Activated naive CD8-positive, alpha-beta T cell treated with anti-CD3 and anti-CD28 coated beads for 36 hours (primary cell): ENCODE measurements at places on chromosomes 7 and 10. TPM values are rescaled to one million over a fixed set of nuclear protein-coding genes. Genes with fewer than 3 reads are reported as not detected.

DNA sequence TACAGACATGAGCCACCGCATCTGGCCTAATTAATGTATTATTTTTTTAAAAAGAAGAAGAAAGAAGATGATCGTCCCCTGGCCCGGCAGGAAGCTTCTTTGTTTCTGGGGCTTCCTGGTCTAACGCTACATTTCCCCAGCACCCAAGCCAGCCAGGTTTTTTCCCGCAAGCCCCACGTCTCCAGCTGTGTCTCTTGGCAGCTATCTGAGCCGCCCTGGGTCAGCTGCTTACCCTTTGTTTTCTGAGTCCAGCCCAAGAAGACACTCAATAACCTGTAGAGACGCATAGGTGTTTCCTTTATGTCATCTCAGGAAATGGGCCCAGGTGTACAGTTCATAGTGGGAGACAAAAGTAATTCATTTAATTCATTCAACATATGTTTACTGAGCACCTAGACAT is 110.2 kb downstream of the MTPAP start:
- no peaks in the 10 kb centered on the region for H3K36me3 ChIP-seq
- H3K4me1 ChIP-seq, result no peaks in the 10 kb centered on the region
- no peak for DNase-seq

DNA sequence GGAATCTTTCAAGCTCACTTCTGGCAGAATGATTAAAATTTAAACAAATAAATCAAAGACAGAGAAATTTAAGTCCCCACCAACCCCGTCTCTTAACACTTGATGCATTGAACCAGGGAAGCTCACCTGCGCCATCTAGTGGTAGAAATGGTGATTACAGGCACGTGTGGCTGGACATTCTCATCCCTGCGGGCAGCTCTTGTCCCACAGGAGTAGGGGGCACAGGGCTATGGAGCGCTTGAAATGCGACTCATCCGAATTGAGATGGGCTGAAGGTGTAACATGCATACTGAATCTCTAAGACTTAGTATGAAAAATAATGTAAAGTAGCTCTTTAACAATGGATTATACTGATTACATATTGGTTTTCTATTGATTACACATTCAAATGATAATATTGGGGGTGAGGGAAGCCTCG is 24.8 kb upstream of the SLIT1 start:
- no peak overlapping the region for H3K27ac ChIP-seq
- H3K4me1 ChIP-seq, result no peaks in the 10 kb centered on the region
- H3K4me3 ChIP-seq, result no peak overlapping the region
- peaks cover 7% of the 10 kb centered on the region for H3K27me3 ChIP-seq

GRCh38 chr10:88978463-88978862 is 12.1 kb upstream of the FAS start:
- no peak for DNase-seq
- H3K27ac ChIP-seq, result no peak overlapping the region
- no peaks in the 10 kb centered on the region for H3K36me3 ChIP-seq
- peaks cover 15% of the 10 kb centered on the region for H3K4me1 ChIP-seq
- no peak overlapping the region for H3K4me3 ChIP-seq

- DNase-seq, result no peak
- H3K27ac ChIP-seq, result no peak overlapping the region
- H3K4me3 ChIP-seq, result no peak overlapping the region
- H3K4me1 ChIP-seq, result no peaks in the 10 kb centered on the region
- H3K27me3 ChIP-seq, result no peaks in the 10 kb centered on the region
- no peaks in the 10 kb centered on the region for H3K36me3 ChIP-seq
Observed at GRCh38 chr10:43867667-43868565, 219.2 kb upstream of the ZNF32 start.

- no peak overlapping the region for H3K4me3 ChIP-seq
- peaks cover 59% of the 10 kb centered on the region for H3K27me3 ChIP-seq
- H3K27ac ChIP-seq, result no peak overlapping the region
- DNase-seq, result no peak
- no peaks in the 10 kb centered on the region for H3K4me1 ChIP-seq
Observed at GRCh38 chr10:100600218-100600617, 64.5 kb downstream of the HIF1AN start.

- no peak overlapping the region for H3K4me3 ChIP-seq
- no peaks in the 10 kb centered on the region for H3K36me3 ChIP-seq
- no peaks in the 10 kb centered on the region for H3K27me3 ChIP-seq
- H3K27ac ChIP-seq, result no peak overlapping the region
Observed at GRCh38 chr10:83375274-83375673, 764.0 kb upstream of the GHITM start.

The HOXA6 gene
- not detected for total RNA-seq

The PKD2L1 gene
- not detected for total RNA-seq

The COL1A2 gene
- total RNA-seq, result 0.30 TPM

The THNSL1 gene
- total RNA-seq, result 10.7 TPM

The SLC13A1 gene
- total RNA-seq, result not detected
